ENCODE measurements at places on chromosomes 3 and 15.
A peak's percentile ranks its signal among the peaks of the same experiment; 100 is the strongest.

DNA sequence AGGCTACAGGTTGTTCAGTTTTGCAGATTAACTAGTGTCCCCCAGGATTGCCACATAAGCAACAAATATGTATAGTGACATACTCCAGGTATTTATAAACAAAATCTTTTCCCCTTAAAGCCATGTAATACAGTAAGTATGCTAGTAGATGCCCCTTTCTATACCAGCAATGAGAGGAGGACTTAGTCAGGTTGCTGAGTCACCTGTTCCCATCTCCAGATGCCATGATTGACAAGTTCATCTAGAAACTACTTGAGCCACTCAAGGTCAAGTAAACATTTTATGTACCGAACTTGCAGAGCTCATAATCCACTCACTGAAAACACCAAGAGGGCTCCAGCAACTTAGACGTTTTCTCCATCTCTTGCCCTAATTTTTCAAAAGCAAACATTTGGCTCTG, 18.2 kb downstream of the SLC9A9 start:
- DNase-seq: no peak

DNA sequence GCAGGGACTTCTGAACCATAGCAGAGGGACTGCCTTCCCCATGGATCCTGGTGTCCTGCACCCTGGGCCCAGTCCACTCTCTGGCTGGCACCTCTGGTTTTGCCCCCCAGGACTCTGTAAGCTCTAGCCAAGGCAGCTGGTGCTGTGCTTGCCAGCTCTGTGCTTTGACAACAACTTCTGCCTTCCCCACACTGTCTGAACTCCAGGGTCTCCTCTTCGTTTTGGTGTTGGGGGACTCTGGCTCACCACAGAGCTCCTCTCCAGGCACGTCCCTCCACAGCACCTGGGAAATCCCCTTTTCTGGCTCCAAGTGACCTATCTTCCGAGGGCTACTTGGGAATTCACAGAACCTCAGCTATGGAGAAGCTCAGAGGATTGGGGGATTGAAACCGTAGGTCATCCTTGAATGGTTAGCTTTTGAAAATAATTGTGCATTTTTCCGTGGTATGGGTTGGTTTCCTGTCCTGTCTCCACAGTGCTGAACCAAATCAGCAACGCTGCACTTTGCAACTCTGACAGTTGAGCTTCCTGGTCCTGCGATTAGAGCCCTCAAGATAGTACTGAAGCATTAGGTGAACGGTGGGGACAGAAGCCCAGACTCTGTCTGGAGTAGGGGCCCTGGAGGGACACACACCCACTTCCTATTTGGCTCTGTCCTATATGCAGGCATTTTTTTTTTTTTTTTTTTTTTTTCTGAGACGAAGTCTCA, 152.4 kb downstream of the APBA2 start:
- DNase-seq: no peak

DNA sequence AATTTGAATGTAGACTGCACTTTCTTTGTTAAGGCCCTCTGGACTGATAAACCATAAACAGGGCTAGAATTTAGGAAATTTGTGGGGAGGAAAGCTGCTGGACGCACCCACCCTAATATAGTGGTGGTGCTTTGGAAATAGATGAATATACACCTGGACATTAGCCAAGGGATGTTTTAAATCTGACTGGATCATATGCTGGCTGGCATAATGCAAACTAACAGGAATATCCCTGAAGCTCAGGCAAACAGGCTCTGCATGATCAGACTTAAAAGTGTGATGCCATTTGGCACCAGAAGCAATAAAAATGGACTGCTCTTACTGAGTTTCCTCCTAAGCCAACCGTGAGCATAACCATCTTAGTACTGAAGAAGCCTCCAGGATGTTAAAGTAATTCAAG, 465.8 kb upstream of the ROBO1 start:
- DNase-seq: no peak

DNA sequence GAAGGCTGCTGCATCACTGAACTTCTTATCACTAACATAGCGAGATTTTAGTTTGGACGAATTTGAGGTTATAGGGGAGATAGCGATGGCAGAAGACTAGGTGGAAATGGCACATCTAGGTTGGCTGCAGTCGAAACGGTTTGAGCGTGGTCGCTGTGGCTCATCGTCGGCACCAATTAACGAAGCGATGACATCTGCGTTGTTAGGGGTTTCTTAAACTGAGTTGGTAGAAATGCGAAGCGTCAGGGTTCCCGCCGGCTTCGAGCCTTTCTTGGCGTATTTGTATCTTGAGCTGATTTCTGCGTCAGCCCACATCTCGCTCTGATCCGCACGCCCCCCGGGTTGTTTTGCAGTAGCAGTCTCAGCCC, 319 bp downstream of the LNP1 start:
- peak; percentile 2 for DNase-seq

DNA sequence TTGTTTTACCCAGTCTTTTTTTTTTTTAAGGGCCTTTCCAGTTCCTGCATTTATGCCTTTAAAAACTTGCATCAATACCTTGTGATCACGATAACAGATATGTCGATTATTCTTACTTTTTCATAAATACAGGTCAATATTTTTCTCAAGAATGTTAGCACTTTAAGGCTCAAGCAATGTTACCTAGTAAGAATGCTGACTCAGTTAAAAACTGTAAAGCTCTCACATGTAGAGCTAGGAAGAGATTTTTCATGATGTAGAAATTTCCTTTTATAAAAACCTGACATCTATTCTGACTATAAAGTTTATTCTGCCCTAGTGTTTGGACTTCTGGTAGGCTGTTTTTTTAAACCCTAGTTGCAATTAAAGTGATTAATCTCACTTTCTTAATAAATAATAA, 684.0 kb downstream of the ZBBX start:
- no peak for DNase-seq

GRCh38 chr3:167394003-167394402, 13.9 kb upstream of the ZBBX start:
- no peak for DNase-seq

GRCh38 chr3:189570916-189571315, 60.3 kb upstream of the TP63 start:
- DNase-seq: no peak

DNA sequence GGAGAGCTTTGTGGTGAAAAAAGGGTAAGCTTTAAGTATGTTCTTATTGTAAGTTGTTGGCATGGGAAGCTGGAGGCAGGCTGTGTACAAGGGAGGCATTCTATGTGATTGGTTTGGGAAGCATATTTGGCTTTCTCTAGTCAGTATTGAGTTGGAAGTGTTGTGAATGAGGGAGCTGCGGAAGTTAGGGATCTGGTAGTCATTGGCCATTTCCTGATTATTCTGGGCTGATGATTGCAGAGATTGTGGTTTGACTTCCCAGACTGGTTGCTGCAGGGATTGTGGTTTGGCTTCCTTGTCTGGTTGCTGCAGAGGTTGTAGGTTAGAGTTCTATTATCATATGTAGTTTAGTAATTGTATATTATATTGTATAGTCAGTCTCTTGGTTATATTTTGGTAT, 21.0 kb downstream of the STXBP5L start:
- no peak for DNase-seq

GRCh38 chr15:89399238-89400115, 64.9 kb upstream of the POLG start:
- DNase-seq: no peak

- no peak for DNase-seq
Observed at GRCh38 chr3:14132120-14132519, 7.3 kb downstream of the TMEM43 start.

DNA sequence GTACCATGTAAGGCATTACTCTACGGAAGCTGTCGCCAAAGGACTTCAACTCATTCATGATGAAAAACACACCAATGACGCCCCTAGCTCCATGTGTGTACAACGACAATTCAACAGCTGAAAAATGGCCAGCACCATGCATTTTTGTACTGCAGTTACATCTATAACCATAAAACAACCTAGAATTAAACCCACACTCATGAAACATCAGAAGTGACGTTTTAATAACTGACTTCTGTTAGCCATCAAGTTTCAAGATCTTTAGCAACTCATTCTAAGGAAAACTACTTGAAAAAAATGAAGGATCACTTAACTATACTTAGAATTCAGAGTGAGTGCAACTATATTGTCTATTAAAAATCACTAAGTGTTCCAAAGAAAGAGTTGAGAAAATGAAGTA, 84.9 kb downstream of the RFTN1 start:
- DNase-seq: no peak

DNA sequence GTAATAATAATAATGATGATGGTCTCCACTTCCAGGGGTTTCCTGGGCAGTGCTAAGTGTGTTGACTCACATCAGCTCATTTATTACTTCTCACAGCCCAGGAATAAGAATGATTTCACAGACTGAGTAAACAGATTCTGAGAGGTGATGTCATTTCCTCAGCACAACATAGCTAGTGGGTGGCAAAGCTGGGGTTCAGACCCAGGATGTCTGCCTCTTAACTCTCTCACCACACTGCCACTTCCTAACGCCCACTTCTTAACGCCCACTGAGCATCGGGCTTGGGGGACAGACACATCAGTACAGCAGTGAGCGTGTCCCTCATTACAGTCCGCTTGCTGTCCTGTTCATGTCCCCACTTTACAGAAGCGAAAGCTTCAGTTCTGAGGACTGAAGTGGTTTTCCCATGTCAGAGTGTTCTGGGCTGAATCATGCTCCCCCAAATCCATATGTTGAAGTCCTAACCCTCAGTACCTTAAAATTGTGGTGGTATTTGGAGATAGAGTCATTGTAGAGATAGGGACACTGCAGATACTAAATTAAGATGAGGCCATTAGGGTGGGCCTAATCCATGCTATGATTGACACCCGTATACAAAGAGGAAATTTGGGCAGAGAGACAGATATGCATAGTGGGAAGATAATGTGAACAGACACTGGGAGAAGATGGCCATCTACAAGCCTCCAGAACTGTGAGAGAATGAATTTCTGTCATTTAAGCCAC, 68.0 kb downstream of the ATP2B2 start:
- DNase-seq: no peak

DNA sequence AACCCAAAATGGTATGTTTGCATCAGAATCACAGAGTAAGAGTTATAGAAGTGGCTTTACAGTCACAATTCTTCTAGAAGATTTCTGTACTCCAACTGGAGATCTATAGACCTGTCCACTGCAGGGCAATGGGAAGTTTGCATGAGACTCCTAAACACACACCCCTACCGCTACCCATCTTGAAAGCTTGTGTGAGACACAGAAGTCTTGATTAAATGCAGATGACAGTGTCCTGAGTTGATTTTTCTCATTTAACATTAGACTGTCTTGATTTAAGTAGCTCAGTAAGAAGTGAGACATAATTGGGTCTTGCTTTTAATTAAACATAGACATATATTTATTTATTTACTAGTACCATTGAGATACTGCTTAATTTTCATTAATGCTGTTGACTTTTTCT, 54.4 kb downstream of the CD47 start:
- no peak for DNase-seq

GRCh38 chr15:62394079-62394478, 229.0 kb upstream of the C2CD4B start:
- DNase-seq: no peak

DNA sequence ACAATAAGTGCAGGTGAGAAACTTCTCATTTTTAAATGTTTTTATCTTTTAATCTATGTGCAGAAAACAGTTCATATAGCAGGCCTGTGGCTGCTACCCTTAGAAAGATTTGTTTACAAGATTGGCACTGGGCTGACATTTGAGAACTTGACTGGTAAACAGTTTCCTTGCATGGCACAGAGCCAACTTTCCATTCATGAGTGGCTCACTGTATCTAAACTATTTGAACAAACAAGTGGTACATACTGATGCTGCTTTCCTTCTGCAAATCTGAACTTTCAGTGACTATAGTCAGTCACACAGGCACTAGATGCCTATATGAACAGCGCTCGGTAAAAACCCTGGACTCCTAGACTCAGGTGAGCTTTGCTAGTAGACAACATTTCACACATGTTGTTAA, 6.3 kb upstream of the GTPBP8 start:
- DNase-seq: no peak

- peak; percentile 31 for DNase-seq
Observed at GRCh38 chr15:101121511-101122090, 130.2 kb downstream of the CHSY1 start.

DNA sequence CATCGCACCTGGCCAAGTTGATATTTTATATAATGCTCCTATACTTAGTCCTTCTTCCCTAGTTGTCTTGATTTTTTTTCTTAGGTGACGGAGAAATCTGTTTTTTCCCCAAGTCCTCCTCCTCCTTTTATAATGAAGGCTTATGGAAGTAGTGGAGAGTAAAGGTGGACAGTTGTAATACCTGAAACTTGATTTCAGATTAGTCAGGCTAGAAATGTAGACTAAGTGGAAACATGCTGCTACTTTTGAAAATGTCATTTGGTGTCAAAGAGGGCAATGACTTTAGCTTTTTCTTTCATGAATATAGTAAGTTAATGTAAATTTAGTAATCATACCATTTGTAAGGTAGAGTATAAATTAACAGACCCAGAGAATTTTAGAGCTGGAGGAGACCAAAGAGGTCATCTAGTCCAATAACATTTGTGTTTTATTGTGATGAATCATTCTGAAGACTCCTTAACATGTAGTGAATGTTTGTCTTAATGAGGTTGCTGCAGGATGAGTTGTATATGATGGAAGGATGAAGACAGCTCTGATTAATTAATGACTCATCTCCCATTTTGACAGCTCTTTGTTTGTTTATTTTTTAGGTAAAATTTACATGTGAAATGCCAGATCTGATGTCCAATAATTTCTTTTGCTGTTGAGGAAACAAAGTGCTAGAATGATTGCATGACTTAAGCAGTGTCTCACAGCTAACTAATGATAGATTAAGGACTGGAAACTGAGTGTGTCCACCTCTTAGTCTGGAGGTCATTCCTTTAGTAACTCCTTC, 8.7 kb downstream of the CTDSPL2 start:
- DNase-seq: no peak

GRCh38 chr15:45637552-45638033, 2.8 kb downstream of the SQOR start:
- no peak for DNase-seq

DNA sequence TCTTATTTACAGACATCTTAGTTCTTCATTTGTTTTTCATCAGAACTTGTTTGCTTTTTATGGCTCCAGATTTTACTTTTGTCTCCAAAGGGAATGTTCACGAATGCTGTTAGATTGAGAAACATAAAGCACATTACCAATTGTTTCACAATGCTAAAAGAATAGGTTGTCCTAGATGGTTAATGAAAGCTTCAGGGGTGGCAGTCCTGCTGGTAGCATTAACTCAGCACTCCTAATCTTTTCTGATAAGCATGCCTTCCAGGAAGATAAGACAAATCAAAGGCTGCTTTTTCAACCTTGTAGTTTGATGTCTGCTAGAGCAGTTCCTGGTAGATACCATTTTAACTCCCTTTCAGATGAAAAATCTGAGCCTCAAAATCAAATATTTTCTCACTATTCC, 619.4 kb downstream of the PYDC2 start:
- no peak for DNase-seq

DNA sequence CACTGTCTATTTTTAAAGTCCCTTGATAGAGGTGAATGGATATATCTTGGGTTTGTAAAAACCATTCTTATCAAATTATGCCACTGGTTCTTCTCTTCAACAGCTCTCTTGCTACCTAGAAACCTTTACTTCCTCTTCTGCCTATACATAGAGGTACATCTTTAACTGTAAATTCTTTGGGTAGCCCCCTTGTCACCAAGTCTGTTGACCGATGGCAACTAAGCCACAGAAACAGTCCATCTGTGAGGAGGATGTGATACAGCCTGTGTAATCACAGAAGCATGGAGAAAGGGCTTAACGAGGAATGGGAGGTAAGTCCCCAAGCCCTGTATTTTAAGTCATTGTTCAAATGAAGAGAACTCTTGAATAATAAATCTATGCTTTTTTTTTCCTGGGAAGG, 246.5 kb upstream of the MDFIC2 start:
- DNase-seq: no peak

- DNase-seq: no peak
Observed at GRCh38 chr3:136959599-136959998, 1.8 kb downstream of the IL20RB start.

- DNase-seq: no peak
Observed at GRCh38 chr3:196378146-196378841, 40.1 kb upstream of the TM4SF19 start.

Data from thoracic aorta (tissue), 2 donors.